NCI-H1048 (cell line): ENCODE measurements at places on chromosomes 13 and 19.

GRCh38 chr19:41753159-41753558 is 2.2 kb upstream of the CEACAM6 start:
- no peak for DNase-seq

DNA sequence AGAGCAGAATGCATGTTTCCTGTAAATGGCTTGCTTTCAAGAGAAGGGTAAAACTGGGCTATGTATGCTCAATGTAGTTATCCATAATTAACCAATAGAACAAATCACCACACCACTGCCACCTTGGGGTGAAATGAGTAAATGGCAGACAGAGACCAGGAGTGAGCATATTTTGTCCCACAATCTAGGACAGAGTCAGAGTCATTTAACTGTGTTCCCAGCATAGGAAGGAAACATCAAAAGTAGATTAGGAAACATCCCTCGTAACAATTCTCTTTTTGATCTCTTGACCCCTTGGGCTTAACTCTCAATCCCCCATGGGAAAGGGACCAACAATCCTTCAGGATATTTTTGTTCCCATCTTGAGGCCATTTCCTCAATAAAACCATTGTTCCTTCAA is 224.8 kb downstream of the NHLRC3 start:
- no peak for DNase-seq

DNA sequence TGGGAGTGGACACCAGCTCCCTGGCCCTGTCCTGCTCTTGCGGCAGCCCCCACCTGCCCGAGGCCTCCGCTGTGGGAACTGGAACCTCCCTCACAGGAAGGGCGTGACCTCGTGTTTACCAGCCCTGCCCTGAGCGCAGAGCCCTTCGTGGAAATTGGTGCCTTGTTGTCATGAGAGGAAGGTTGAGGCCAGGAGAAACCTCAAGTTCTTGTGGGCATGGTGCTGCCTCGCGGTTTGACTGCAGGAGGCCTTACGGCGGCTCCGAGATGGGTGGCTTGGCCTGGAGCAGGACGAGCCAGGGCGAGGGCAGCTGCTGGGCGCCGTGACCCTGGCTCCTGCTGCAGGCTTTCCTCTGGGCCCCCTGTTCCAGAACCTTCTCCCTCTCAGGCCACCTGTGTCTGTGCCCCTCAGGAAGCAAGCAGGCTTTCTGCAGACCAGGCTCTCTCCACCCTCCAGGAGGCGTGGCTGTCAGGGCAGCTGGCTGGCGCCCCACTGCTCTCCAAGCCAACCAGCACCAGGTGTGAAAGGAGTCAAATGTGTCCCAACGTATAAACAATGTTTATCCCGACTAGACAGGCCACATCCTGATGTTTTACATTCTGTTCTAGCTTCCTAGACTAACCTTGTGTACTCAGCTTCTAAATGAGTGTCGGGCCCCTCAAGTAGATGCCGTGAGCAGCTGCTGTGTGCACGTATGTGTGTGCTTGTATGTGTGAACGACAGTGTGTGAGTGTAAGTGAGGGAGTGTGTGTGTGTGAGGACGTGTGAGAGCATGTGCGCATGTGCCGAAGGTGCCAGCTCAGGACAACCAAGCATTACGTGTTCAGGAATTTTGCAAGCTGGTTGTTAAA is 10.4 kb upstream of the RASA3 start:
- DNase-seq: no peak

DNA sequence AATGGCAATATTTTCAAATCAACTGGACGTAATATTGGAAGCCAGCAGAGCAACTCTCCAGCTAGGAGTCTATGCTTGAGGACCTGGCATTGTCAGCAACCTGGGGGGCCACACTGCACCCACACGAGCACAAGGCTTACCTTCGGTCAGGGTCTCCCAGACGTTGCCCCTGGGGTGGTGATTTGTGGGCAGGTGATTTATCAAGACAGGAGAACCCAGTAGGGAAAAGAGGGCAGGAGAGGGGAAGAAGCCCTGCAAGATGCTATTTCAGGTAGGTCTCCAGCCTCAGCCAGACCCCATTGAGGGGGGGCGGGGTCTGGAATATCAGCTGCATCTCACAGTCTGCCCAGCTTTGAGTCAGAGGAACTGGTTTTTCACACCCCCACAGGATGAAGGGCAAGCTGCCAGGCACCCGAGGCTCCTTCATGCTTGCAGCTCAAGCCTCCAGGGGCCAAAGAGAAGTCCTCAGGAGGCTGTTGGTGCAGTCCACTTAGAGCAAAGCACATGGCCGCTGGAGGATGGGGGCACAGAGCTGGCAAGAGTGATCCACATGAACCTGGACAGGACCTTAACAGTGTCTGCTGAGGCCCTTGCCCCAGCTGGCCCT is 80.9 kb upstream of the UQCRFS1 start:
- no peak for DNase-seq

GRCh38 chr19:41705393-41706174 is 2.8 kb upstream of the CEACAM5 start:
- no peak for DNase-seq

DNA sequence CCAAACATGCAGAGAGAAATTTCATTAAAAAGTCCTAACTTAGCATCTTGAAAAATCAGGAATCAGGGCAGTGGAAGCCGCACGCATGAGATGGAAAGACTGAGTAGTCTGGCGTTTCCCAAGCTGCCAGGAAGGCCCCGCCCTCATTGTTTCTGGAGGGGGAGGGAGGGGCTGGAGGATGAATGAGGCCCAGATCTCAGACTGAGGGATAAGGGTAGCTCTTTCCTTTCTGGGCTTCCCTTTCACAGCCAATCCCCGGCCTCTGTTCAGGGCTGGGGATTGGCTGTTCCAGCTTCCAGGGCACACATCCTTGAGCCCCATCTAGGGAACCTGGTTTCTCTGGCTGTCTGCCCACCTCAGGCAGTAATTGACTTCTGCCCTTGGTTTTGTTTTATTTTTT is 7.3 kb downstream of the C19orf53 start:
- DNase-seq: no peak

GRCh38 chr19:17538684-17539237 is 16.7 kb upstream of the COLGALT1 start:
- DNase-seq: no peak

DNA sequence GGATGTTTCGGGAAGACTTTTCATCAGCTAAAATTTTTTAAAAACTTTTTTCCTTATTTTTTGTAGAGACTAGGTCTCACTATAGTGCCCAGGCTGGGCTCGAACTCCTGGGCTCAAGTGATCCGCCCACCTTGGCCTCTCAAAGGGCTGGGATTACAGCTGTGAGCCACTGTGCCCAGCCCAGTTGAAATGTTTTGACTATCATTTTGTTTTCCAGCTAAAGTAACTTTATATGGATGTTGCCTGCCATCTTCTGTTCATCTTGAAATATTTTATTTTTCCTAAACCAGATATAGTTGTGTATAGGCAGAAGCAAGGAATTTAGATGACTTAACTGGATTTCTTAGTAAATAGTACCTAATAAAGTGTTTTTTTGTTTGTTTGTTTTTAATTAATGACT is 7.0 kb downstream of the CAB39L start:
- no peak for DNase-seq

DNA sequence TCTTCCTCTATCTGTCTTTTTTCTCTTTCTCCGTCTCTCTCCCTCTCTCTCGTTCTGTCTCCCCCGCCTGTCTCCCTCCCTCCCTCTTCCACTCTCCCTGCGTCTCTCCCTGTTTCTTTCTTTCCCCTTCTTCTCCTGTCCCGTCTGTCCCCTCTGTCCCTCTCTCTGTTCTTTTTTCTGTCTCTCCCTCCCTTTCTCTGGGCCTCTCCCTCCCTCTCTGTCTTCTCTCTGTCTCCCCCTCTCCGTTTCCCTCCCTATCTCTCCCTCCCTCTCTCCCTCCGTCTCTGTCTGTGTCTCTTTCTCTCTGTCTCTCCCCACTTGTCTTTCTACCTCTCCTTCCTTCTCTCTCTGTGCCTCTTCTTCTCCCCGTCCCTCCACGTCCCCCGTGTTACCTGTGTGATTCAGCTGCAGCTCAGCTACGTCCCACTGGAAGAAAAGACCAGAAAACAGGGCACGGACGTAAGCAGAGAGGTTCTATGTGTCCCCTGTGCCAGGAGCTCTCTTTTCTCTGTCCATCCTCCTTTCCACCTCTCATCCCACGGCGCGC is 1.2 kb downstream of the CD70 start:
- DNase-seq: no peak

- DNase-seq: no peak
Measured at GRCh38 chr13:97225533-97225932, 3.4 kb downstream of the MBNL2 start.

- DNase-seq: no peak
Measured at GRCh38 chr13:103130146-103130545, 63.9 kb upstream of the SLC10A2 start.

DNA sequence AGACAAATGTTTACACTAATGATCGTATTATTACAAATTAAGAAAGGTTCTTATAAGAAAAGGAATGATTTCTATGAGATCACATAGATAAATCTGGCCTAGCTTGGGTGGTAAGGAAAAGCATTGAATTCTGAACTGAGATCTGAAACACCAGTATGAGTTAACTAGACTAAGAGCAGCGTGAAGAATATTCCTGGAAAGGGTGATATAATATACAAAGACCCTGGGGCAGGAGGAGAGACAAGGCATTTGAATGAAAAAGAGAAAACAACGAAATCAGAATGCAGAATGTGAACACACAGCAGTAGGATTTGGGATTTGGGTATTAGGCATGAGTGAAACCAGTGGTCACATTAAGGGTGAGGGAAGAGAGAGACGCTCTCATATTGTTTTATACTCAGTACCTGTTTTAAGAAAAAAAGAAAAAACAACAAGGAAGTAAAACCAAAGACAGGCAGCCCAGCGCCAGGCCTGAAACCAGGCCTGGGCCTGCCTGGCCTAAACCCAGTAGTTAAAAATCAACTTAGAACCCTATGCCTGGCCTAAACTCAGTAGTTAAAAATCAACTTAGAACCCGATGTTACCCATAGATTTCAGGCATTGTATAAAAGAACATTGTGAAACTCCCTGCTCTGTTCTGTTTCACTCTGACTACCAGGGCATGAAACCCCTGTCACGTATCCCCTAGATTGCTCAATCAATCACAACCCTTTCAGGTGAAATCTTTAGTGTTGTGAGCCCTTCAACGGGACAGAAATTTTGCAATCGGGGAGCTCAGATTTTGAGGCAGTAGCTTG is 287.1 kb downstream of the ITGBL1 start:
- no peak for DNase-seq

DNA sequence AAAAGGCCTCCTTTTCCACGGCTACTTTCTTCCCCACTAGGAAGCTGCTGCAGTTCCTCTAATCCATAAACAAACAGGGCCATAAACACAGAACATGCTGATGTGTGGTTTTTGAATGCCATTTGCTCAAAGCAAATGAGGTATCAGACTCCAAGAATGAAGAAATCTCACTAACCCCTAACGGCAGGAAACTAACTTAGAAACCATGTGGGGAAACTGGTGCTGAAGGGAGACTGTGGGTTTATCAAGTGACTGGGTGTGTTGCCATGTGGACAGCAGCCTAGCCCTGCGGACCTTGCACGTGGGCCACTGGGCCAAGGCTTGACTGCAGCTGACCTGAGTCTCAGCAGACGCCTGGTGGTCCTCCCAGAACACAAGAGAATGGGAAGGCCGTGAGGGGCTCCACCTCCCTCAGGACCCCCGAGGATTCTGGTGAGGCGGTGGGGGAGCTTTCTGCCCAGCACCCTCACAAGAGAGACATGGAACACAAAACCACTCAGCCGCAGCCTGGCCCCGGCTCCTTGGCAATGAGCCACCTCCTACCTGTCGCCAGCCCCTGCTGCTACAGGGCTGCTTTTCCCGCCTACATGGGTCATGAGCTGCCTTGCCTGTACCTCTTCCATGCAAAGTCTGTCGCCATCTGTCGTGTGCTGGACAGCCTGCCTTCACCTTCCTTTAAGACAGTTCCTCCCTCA is 10.6 kb downstream of the SLC15A1 start:
- DNase-seq: no peak

DNA sequence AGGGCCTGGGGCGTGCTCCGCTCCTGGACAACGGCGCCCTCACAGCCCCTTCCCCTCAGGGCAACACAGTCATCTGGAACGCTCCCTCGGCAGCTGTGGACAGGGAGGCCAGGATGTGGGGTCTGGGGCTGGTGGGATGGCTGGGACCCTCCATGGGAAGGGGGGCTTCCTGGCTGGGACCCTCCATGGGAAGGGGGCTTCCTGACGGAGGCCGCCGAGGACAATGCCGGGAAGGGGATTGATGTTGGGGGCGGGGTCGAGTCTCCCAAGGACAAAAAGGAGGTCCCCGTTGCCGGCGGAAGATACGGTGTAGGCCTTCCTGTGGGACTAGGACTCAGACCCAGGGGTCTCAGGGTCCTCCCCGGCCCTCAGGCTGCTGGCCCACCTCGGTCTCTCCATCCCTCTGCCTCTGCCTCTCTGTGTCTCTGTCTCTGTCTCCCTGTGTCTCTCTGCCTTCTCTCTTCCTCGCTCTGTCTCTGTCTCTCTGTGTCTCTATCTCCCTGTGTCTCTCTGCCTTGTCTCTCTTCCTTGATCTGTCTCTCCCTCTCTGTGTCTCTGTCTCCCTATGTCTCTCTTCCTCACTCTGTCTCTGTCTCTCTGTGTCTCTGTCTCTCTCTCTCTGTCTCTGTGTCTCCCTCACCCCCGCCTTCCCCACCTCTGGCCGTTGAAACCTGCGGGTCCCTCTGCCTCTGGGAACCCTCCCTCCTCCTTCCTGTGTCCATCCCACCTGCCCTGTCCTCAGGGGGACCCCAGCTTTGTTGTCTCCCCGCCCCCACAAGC is 2.7 kb upstream of the MADCAM1 start:
- no peak for DNase-seq

DNA sequence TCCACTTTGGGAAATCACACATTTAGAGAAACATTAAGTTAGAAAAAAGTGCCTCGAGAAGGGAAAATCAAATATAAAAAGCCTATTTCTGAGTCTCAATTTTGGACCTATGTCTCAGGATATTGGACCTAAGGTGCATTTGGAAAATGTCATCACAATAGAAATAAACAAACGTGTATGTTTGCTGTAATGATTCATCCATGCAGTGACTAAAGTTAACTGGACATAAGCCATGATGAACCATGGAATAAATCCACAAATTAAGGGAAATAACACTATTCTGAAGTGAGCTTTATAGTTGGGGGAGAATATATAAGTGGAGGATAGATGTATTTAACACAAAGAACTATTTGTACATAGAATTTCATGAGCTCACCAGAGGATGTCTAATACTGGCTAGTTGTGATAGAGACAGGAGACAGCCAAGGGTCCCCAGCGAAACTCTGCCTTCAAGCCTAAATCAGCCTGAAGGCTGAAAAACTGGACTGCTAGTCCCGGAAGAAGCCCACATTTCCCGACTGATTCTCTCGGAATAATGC is 963.3 kb upstream of the SPRY2 start:
- no peak for DNase-seq

DNA sequence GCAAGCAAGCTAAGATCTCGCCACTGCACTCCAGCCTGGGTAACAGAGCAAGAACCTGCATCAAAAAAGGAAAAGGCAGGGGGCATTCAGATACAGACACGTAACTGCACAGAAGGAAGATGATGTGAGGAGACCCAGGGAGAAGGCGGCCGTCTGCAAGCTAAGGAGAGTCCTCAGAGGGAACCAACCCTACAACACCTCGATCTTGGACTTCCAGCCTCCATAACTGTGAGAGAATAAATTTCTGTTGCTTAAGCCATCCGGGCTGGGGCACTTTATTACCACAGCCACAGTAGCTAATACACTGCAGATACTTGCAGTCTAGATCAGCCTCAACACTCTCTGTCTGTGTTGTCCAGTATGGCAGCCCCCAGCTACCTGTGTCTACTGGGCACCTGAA is 7.9 kb downstream of the TICAM1 start:
- DNase-seq: no peak
